ENCODE measurements at places on chromosomes 6 and 20.

- DNase-seq = no peak
Measured at GRCh38 chr20:53901064-53901463, 169.3 kb downstream of the BCAS1 start.

- DNase-seq = no peak
Measured at GRCh38 chr20:57140416-57140965, 126.0 kb downstream of the BMP7 start.

DNA sequence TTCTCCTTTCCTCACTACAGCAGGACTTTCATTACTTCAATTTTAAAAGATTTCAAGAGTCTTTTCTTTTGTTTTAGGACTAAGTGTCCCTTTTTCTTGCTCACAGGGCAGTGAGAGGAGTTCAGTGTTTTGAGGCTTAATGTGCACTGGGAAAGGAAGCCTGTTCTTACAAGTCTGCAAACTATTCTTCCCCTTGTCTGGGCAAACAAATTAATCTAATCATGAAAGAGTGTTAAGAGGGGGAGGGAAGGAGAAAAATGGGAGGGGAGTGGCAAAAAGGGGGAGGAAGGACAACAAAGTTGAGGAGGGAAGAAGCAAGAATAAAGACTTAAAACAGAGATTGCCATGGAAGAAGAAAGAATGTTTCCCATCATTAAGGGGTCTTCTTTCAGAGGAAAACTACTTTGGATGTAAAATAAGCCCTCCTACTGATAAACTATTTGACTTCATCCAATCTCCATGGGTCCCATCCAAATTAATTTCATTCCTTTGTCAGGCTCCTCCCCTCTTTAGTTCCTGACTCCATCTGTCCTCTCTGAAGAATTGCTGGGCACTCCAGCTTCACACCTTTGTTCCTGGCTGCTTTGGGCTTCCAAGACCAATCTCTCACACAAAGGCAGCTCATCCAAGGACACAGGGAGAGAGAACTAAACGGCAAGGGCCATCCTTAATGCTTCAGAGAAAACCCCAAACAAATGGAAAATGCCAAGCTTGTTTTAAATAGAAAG lies 244.5 kb downstream of the TPBG start:
- no peak for DNase-seq

DNA sequence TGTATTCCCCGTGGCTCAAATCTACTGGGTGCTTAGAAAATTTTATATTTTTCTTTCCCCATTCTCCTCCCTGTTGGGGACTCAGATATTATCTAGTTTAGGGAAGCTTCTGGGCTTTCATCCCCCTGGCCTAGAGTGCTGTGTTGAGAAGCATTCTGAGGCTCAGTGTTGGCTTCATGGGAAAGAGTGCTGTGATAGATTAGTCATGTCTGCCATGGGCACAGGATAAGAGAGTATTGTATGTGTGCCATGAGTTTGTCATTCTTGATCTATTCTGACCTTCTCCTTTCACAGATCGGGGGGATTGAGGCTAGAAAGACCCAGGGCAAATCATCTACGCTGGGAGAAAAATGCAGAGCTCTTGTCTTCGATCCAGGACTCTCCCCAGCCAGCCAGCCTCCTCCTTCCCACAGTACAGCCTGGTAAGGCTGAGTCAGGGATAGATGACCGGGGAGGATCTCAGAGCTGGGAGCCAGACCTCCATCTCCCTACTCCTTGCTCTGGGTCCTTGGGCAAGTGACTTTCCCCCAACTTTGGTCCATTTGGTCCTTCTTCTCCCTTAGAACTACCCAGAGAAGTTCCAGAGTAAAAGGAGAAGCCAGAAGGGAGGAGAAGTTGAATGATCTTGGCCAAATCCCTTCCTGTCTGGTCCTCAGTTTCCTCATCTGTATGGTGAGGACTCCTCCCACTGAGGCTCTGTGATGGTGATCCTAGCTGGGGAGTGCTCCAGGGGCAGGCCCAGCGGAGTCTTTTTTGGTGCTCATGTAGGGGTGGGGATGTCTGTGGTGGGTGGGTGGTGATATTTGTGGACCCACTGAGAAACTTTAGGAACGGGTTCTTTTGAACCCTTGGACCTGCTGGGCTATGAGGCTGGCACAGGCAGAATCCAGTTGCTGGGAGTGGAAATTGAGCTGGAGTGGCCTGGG lies 5.0 kb downstream of the SRC start:
- no peak for DNase-seq

Data from stimulated activated CD8-positive, alpha-beta memory T cell treated with anti-CD3 and anti-CD28 coated beads, Interleukin-2, amount 100 ng/mL, for 48 hours (primary cell).